ENCODE measurements at places on chromosomes 16 and 17.

GRCh38 chr16:3511286-3512180 is 10.7 kb downstream of the CLUAP1 start:
- no peak for DNase-seq

DNA sequence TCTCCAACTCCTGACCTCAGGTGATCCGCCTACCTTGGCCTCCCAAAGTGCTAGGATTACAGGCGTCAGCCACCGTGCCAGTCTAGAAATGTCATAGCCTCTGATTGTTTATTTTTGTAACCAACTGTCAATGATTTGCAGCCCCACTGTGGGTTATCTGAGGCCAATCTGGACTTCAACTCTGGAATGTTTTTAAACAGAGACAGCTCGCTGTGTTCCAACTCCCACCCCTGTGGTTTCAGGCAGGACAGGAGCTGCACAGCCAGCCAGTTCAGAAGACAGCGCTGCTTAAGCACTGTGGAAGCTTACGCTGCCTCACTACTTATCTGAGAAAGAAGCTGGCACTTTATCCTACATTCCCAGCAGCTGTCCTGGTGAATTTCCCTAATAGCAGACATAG is 19.5 kb downstream of the MRM3 start:
- DNase-seq = no peak

DNA sequence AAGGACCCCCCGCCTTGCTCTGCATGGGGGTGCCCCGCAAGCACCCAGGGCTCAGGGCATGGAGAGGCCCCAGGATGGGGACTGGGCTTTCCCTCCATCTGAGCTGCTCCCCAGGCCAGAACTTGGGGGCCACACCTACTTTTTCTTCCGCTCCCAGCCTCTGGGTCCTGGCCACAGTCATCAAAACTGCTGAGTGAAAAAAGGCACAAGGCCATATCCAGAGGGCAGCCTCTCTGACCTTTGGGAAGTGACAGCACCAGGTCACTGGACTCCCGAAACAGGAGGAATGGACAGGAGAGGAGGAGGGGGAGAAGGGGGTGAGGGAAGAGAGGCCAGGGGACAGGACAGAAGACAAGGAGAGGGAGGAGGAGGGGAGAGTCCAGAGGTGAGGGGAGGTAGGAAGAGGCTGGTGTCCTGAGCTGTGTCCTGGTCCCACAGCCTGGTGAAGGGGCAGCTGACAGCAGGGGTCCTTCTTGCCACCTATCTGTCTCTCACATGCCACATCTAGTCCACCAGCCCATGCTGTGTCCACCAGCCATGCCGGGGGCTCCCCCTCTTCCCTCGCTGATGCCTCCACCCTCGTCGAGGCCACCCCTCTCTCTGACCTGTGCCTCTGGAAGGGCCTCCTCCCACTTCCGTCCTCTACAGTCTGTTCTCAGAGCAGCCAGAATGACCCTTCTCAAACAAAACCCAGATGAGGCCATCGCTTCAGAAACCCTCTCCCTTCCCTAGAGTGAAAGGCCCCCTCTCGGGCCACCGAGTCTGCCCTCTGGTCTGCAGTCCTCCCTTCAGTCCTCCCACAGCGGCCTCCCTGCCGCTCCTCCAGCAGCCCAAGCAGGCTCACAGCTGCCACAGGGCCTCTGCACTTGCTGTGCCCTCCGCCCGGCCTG is 73.9 kb upstream of the TOB1 start:
- DNase-seq = no peak

DNA sequence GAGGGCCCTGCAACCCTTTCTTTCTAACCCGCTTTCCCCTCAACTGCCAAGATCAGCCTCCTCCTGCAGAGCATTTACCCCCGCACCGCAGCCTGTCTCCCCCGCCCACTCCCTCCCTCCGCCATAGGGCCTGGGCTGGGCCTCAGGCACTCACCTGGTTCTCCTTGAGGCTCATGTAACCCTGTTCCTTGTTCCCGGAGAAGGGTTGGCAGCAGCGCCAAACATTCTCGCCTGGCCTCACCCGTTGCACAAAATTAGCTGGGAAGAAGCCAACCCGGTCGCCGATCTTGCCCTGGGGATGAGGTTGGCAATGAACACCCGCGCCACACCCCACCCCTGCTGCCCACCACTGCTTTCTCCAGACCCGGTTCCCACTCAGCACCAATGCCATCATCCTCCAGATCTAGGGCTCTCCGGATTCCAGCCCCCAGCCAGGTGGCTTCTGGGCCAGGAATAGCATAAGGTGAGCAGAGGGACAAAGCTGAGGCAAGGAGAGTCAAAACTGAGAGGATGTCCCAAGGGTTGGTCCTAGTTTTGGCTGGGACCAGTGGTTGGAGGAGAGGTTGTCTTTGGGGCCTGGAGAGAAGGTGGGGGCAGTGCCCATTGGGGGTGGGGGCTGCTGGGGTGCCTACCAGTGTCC is 12.8 kb downstream of the STAC2 start:
- DNase-seq = no peak

- no peak for DNase-seq
Measured at GRCh38 chr16:68236137-68236825, 354 bp upstream of the ESRP2 start.

- no peak for DNase-seq
Measured at GRCh38 chr16:87132361-87133014, 184.7 kb downstream of the C16orf95 start.

DNA sequence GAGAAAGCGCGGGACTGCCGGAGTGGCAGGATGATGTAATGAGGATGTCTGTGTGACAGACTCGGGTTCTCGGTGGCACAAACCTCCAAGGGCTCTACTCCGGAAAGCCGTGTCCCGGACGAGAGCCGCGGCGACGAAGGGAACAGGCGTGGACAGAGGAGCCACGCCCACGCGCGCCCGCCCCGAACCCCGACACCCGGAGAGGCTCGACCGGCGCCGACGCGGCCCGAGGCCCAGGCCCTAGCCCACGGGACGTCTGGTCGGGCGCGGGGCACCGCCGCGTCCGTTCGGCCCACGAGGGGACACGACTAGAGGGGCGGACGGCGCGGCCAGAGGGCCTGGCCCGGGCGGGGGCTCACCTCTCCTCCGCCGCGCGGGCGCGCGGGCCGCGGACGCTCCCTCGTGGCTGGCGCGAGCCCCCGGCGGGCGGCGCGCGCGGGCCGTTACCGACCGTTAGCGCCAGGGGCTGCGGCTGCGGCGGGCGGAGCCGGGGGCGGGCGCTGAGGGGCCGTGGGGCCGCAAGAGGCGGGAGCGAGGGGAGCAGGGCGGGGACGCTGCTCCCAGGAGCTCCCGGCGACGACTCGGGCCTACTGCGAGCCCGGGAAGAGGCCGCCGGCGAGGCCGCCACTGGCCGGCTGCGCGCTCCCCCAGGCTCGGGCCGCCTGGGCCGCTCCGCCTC is 2.1 kb upstream of the IRX5 start:
- DNase-seq = peak; percentile 69

GRCh38 chr16:1144476-1145382 is 8.2 kb upstream of the CACNA1H start:
- no peak for DNase-seq

DNA sequence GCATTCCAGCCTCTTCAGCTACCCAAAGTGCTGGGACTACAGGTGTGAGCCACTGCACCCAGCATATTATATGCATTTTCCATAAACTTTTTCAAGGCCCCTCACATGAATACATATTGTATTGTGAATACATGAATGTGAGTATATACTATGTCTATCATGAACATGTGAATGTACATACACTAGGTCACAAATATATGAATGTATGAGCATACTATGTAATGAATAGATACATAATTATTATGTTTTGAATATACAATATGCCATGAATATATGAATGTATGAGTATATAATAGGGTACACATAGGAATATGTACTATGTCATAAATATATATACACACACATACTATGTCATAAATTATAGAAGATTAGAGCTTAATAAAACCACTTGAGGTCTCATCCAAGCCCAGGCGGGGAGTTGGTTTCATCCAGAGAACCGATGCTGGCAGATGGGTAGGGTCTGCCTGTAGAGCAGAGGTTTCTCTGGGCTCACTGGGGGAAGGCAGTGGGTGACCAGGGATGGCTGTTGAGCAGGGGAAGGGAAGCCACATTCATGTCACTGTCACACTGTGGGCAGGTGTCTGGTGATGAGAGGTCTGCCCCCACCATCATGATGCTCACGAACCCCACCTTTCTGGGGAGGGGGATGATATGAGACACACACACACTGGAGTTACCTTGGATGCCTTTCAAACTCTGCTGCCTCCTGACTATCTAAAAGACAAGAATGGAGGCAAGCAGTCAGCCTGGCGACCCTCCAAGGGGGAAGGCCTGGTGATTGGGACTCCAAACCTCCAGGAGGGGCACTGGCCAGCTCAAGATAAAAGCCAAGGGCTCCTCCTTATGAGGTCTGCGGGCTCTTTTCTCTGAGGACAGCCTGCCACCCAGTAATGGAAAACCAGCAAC is 7.3 kb downstream of the C16orf95 start:
- no peak for DNase-seq

DNA sequence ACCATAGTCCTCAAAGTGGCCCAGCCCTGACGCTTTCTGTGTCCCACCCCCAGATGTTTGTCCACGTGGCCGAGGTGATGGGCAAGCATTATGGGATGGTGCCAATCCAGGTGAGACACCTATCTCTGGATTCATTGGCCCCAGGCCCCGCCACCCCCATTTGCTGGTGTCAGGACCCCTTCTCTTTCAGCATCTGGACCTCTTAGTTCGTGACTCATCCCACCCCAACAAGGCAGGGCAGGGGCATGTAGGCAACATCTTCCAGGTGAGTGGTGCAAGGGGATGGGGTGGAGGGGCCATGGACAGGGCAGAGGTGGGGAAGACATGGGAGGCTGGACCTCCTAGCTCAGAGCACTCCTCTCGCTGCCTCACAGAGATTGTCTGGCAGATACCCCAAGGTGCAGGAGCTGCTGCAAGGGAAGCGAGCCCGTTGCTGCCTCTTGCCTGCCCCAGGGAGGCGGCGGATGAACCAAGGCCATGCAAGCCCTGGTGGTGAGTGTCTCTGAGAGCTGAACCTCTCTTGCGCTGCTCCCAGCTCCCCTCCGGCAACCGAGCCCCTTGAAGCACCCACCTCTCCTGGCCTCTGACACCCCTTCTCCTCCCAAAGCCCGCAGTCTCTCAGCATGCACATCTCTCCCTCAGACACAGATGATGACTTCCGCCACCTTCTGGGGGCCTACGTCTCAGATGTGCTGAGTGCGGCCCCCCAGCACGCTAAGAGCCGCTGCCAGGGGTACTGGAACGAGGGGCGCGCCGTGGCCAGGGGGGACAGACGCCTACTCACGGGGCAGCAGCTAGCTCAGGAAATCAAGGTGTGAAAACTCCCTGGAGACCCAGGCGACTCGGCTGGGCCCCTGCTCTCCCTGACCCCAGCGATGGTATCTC is 3.6 kb downstream of the RNF112 start:
- no peak for DNase-seq

DNA sequence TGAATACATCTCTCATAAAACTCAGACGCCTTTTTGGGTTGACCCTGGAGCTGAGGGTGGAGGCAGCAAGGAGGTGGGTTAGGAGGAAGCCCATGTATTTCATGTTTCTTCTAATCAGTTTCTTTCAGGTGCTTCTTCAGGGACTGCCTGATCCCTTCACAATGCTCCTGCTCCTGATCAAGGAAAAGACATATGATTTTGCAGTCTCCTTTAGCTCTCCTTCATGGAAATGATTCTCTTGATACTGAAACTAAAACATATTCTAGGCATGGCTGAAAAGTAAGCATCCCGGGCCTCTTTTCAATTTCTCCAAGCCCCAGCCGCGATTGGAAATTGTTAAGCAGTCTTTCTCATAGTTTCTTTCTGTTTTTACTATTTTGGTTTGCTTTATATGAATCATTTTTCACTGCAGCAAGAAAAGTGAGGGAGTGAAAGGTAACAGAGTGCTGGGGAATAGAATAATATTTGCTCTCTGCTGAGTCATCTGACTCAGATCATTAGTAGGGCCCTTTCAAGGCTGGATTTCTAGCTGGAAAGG is 730.7 kb downstream of the CDH11 start:
- DNase-seq = no peak

DNA sequence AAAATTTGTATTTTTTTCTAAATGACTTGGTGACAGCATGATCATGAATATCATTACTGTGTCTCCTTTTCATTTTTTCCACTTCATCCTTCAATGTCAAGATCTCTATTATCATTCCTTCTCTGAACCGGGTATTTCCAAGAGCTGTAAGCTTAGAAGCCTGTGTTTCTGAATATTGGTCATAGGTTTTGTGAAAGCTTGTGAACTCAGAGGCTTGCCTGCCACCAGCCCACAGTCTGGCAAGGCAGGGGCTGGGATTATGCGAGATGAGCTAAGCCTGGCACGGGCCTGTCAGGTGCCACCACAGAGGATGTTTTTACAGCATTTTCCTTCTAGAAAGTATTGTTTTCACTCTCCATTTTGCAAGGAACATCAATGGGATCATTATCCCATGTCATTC is 92.8 kb downstream of the MYH10 start:
- no peak for DNase-seq

- DNase-seq = no peak
Measured at GRCh38 chr17:31156326-31156725, 61.5 kb downstream of the NF1 start.

DNA sequence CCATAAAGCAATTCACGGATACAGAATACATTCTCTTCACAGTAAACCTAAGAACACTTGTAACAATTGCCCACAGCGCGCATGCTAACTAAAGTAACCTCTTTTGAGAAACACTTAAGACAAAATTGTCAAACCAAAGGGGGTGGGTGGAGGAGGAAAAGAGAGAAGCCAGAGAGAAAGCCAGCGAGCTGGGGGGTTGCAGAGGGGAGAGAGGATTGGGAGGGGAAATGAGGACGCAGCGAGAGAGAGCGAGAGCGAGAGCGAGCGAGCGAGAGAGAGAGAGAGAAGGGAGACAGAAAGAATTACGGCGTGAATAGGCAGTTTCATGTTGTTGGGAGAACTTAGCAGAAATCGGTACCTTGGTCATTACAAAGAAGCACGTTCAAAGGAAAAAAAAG is 1.6 kb upstream of the HOXB7 start:
- no peak for DNase-seq

DNA sequence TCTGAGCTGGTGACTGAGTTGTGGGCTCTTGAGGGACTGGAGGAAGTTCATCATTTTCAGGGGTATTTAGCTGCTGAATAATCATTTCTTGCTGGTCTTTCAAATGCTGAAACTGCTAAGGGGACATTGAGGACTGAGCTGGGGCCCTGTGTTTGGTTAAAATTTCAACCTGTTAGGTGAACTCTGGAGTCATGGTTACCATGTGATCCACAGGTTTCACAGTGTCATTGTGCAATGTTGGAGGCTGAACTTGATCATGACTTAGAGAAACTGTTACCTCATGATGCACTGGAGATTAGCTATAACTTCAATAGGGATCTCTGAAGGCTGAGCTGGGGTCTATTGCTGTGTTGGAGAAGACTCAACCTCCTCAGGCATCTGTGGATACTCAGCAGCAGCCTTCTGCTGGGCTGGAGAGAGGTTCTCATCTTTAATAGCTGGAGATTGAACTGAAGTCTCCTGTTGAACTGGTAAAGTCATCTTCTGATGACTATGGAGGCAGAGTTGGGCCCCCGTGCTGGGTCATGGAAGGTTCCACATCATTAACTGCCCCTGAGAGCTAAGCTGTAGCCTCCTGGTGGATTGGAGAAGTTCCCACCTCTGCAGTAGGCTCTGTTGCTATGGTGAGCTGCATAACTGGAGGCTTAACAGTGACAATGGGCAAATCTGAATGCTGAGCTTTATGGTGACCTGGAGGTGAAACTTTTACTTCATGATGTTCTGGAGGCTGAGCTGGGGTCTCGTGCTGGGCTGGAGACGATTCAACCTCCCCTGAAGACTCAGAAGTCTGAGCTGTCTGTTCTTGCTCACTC is 15.2 kb downstream of the RDM1 start:
- no peak for DNase-seq

- DNase-seq = no peak
Measured at GRCh38 chr17:58932956-58933355, 173.7 kb downstream of the TRIM37 start.

GRCh38 chr17:62065611-62066468 is 762 bp upstream of the MED13 start:
- peak; percentile 90 for DNase-seq

- DNase-seq = no peak
Measured at GRCh38 chr17:17499402-17500145, 3.4 kb upstream of the RASD1 start.
